NCI-H1048 (cell line): ENCODE measurements at places on chromosomes 2 and 18.

- DNase-seq, result no peak
Observed at GRCh38 chr2:121969166-121969565, 213.7 kb downstream of the TSN start.

DNA sequence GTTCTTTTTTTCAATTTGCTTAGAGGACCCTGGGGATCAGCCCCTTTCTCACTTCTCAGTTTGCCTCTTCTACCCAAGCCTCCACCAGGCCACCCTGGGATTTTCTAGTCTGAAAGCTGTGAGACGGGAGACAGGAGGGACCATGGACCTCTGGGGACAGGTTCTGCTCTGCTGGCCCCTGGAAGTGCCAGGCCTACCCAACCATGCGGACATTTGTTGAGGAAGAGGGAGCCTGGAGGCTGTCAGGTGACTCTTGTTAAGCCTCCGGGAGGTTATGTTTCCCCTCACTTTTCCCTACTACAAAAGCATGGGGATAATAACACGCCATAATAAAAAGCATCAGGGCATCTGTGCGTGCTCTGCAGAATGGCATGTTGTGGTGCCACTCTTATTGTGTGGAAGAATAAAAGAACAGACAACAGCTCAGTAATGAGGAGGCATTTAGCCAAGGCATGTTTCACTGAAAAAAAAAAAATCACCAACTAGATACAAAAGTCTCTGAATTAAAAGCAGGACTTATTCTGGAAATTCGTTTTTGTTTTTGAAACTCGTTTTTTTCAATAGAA, 48.3 kb upstream of the PLA2R1 start:
- no peak for DNase-seq

- DNase-seq, result no peak
Observed at GRCh38 chr2:69631402-69631801, 12.1 kb downstream of the AAK1 start.

DNA sequence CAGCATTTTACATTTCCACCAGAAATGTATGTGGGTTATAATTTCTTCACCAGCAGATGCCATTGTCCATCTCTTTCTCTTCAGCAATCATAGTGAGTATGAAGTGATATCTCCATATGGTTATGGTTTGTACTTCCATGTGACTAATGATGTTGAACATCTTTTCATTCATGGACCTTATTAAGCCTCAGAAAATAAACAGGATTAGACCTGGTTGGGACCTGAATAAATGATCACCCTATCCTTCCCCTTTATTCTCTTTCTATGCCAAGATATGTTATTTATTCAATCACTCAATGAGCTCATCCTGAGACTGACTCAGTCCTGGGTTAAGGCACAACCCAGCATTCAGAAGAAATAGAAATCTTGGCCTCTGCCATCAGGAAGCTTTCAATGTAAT, 86.6 kb downstream of the ANTXR1 start:
- no peak for DNase-seq

GRCh38 chr18:24277516-24278195, 120.0 kb downstream of the OSBPL1A start:
- DNase-seq, result no peak
